ENCODE measurements at places on chromosomes 13 and 19.

GRCh38 chr19:35868823-35869326, 501 bp downstream of the APLP1 start:
- peak overlapping the region; percentile 60 for H3K4me3 ChIP-seq
- no peaks in the 10 kb centered on the region for H3K27me3 ChIP-seq
- no peak for DNase-seq
- no peak overlapping the region for H3K27ac ChIP-seq

DNA sequence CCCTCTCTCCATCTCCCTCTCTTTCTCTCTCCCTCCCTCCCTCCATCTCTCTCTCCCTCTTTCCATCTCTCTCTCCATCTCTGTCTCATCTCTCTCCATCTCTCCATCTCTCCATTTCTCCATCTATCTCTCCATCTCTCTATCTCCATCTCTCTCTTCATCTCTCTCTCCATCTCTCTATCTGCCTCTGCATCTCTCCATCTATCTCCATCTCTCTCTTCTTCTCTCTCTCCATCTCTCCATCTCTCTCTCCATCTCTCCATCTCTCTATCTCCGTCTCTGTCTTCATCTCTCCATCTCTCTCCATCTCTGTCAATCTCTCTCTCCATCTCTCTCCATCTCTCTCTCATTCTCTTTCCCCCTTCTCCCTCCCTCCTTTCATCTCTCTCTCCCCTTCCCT, 56.1 kb upstream of the NFIC start:
- no peak overlapping the region for H3K4me3 ChIP-seq
- no peaks in the 10 kb centered on the region for H3K36me3 ChIP-seq
- no peak for DNase-seq
- no peaks in the 10 kb centered on the region for H3K4me1 ChIP-seq
- no peak overlapping the region for H3K27ac ChIP-seq

- peaks cover 10% of the 10 kb centered on the region for H3K27me3 ChIP-seq
- no peaks in the 10 kb centered on the region for H3K4me1 ChIP-seq
- no peak overlapping the region for H3K27ac ChIP-seq
- peak overlapping the region; percentile 30 for H3K4me3 ChIP-seq
Observed at GRCh38 chr19:2888731-2889224, 11.9 kb upstream of the ZNF57 start.

DNA sequence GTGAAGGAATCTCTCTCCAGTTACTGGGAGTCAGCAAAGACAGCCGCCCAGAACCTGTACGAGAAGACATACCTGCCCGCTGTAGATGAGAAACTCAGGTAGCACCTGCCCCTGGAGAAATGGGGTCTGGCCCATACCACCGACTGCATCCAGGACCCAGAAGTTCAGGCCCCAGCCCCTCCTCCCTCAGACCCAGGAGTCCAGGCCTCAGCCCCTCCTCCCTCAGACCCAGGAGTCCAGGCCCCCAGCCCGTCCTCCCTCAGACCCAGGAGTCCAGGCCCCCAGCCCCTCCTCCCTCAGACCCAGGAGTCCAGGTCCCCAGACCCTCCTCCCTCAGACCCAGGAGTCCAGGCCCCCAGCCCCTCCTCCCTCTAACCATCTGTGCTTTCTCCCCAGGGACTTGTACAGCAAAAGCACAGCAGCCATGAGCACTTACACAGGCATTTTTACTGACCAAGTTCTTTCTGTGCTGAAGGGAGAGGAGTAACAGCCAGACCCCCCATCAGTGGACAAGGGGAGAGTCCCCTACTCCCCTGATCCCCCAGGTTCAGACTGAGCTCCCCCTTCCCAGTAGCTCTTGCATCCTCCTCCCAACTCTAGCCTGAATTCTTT, 3.0 kb downstream of the APOC2 start:
- H3K27me3 ChIP-seq, result no peaks in the 10 kb centered on the region
- H3K27ac ChIP-seq, result no peak overlapping the region
- H3K4me3 ChIP-seq, result no peak overlapping the region
- peaks cover 18% of the 10 kb centered on the region for H3K4me1 ChIP-seq
- no peak for DNase-seq
- H3K36me3 ChIP-seq, result no peaks in the 10 kb centered on the region

DNA sequence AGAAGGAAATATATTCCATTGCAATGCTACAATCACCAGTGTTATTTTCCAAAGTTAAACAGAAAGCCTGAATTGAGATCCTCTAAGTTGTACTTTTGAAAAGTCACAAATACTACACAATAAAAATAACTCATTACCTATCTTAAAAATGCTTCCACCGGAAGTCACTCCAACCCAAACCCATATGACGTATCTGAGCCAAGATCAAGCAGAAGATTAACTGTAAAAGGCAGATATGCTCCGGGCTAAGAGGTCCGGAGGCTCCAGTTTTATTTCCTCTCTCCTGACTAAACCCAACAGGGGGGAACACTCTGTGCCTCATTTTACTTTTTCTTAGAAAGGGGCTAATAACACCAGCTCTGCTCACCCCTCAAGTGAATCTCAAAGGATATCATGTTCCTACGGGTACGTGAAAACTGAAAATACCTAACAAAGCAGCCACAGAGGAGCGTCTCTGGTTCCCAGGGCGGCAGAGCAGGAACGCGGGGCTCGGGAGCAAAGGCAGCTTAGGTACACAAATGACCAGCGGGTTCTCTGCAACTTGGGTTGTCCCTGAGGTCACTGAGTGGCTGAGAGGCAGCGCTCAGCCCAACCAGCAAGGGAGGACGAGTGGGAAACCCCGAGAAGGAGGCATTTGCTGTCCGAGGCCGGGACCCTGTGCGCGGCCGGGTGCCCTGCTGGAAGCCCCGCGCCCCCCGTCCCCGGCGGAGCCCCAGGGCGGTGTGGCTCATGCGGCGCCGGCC, 750 bp downstream of the RAB20 start:
- H3K4me1 ChIP-seq, result peaks cover 11% of the 10 kb centered on the region
- peak overlapping the region; percentile 88 for H3K4me3 ChIP-seq
- no peaks in the 10 kb centered on the region for H3K36me3 ChIP-seq
- H3K27ac ChIP-seq, result peak overlapping the region; percentile 74
- no peak for DNase-seq

GRCh38 chr13:52455677-52456041, 381 bp downstream of the CKAP2 start:
- peak; percentile 78 for DNase-seq
- H3K36me3 ChIP-seq, result peaks cover 10% of the 10 kb centered on the region
- H3K27ac ChIP-seq, result peak overlapping the region; percentile 90
- H3K27me3 ChIP-seq, result no peaks in the 10 kb centered on the region

Data from psoas muscle (tissue), 8 donors.